Calu3 (cell line): ENCODE measurements at places on chromosomes 13 and 19. TPM values are rescaled to one million over a fixed set of nuclear protein-coding genes. Genes with fewer than 3 reads are reported as not detected.

GRCh38 chr19:50870417-50871089, 2.7 kb upstream of the KLK2 start:
- DNase-seq, result no peak

ZNF99 gene
- not detected in 2 replicates for total RNA-seq

GRCh38 chr13:98847780-98848179, 95.3 kb upstream of the SLC15A1 start:
- no peak for DNase-seq

IGFL2 gene
- total RNA-seq, result not detected in 2 replicates

TMEM255B gene
- total RNA-seq, result not detected in 2 replicates

DNA sequence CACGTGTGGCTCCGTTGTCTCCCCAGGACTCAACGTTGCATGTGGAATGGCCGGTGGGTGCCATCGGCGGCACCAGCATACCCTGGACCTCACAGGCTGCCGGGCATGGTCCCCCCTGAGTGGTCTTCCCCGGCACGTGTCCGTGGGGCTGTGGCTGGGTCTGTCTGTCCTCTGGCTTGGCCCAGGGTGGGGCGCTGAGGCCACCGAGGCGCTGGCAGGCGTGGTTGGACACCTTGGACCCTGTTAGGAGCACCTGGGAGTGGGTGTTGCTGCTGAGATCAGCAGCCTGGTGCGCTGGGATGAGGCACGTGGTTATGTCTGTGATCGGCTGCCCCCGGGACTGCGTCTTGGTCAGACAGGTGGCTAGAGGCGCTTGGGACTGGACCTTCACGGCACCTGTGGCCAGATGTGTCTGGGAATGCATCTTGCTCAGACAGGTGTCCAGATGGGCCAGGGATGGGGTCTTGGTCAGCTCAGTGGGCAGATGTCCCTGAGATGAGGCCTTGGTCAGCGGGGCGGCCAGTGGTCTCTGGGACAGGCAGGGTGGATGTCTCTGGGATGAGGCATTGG, 9.2 kb downstream of the IQCN start:
- no peak for DNase-seq

DNA sequence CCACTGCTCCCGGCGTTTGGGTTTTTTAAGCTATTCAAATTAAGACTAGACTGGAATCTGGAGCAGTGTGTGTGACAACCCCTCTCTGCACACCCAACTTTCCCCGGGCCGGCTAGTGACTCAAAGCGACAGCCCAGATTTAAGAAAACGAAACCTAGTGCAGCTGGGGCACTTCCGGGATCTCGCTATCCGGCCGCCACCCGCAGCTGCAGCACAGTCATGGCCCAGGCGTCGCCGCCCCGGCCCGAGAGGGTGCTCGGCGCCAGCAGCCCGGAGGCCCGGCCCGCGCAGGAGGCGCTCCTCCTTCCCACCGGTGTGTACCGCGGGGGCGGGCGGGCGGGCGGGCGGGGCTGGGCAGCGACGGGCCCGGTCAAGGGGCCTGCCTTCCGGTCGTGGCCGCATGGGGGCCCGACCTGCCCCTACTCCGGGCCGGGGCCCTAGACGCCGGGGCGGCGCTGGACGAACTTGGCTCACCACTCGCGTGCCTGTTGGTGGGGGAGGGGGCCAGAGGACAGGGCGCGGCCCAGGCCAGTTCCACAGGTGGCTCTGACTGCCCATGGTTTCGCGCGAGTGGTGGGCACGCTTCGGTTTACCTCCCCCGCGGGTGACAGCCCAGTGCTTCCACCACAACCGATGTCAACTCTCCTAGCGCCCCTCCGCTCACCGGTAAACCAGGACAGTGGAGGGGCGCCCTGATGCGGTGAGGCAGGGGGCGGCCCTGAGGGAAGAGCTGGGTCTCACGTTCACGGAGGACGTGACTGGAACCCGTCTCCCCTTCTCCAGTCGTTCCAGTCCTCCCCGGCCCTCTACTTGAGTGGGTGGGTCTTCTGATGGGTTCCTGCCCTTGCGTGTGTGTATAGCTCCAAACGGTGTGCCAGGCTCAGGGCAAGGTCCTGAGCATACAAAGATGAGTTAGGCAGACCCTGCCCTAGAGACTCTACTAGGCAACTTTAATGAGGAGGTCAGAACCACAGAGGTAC, at the start of gene PHF11:
TSS of gene PHF11 (plus strand) at position 171 of the 980 bp plus-strand sequence. CDS start at position 220, 49 bp downstream.
- DNase-seq, result peak; percentile 68

LILRB1 gene
- total RNA-seq, result not detected in 2 replicates

- no peak for DNase-seq
These were observed 4.8 kb downstream of the PPP6R1 start for GRCh38 chr19:55253842-55254624.

IGFL1 gene
- not detected in 2 replicates for total RNA-seq

RASAL3 gene
- not detected in 2 replicates for total RNA-seq

DNA sequence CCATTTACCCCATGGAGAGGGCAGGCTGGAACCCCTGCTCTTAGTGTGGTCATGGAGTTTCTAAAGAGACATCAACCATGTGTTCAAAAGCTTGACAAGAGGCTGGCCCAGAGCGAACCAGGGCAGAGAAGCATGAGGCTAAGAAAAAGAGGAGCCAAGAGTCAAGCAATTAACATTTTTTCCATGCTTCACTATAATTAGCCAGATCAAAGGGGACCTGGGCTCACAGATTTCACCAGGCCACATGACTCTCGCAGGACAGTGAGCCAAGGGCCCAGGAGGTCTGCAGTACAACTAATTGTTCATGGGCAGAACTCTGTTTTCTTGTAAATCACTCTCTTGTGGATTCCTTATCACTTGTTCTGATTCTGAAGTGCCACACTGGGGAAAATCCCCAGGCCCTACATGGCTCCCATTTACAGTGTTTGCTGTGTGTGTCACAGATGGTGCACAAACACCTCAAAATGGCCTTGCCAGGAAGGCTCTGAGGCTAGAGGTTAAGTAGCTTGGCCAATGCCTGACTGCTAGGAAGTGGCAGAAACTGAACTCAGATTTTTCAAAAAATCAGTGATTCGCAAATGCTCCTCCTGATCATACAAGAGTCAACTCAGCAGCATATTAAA, 101.2 kb downstream of the LHFPL6 start:
- DNase-seq, result no peak

GNG7 gene
- 0.87 and 0.91 TPM in 2 replicates for total RNA-seq

GRCh38 chr13:79870123-79870522, 389.2 kb downstream of the NDFIP2 start:
- DNase-seq, result no peak

DNA sequence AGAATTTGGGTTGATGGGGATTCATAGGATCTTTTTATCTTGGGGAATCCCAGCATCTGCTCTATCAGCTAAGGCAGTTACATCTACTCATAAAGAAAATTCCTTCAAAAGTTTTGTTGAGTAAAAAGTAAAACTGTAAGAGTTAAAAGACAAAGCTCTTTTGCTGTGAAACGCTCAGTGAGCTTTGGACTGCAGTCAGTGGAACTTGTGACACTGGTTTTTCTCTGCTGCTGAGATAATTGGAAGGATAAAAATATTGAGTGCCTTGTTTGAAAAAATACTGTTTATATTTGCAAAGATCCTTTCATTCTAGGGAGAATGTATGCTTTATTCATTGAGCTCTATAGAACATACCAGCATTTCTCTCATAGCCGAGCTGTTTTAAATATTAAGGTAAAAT, 5.3 kb downstream of the NAXD start:
- no peak for DNase-seq

GRCh38 chr19:410243-410781, 1.4 kb upstream of the C2CD4C start:
- DNase-seq, result no peak

MPHOSPH8 gene
- total RNA-seq, result 17.5 and 17.8 TPM in 2 replicates

DNA sequence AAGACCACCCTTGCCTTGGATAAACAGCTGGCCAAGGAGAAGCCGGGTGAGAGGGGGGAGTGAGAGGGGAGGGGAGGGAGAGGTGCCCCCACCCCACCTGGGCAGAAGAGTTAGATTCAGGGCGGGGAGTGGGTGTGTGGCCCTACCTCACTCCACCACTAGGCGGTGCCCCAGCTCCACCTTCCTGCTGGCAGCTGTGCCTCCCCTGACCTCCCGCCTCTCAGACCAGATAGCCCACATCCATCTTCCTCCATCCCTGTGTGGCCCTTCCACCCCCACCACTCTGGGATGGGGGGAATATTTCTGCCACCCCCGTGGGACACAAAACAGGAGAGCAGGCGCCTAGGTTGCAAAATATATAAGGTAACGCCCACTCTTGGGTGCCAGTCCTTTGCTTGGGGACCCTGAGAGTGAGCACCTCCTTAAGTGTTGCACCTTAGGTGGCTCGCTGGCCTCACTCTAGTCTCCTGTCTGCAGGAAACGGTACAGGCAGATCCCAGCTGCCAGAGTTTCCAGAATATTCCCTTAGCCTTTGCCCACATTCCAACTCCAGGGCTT, 13.8 kb upstream of the EHD2 start:
- DNase-seq, result peak; percentile 78

- DNase-seq, result no peak
These were observed 90.2 kb downstream of the RAB20 start for GRCh38 chr13:110471156-110471832.

- no peak for DNase-seq
These were observed 7.0 kb downstream of the PGLYRP1 start for GRCh38 chr19:46015687-46016425.

PRSS57 gene
- total RNA-seq, result not detected in 2 replicates

TPTE2 gene
- total RNA-seq, result not detected in 2 replicates

DNA sequence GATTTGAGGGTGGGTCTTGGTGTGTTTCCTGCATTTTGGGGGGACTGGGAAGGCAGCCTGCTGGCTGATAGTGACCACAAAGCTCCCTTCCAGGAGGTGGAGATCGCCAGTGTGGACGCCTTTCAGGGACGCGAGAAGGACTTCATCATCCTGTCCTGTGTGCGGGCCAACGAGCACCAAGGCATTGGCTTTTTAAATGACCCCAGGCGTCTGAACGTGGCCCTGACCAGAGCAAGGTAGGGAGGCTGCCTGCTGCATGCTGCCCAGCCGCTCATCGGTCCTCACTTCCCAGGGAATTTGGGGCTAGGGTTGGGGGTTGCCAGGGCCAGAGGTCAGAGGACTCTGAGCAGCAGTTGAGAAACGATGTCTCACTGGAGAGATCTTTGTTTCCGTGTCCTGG, 30.2 kb downstream of the UPF1 start:
- no peak for DNase-seq

SHC2 gene
- 8.3 and 8.4 TPM in 2 replicates for total RNA-seq

DNA sequence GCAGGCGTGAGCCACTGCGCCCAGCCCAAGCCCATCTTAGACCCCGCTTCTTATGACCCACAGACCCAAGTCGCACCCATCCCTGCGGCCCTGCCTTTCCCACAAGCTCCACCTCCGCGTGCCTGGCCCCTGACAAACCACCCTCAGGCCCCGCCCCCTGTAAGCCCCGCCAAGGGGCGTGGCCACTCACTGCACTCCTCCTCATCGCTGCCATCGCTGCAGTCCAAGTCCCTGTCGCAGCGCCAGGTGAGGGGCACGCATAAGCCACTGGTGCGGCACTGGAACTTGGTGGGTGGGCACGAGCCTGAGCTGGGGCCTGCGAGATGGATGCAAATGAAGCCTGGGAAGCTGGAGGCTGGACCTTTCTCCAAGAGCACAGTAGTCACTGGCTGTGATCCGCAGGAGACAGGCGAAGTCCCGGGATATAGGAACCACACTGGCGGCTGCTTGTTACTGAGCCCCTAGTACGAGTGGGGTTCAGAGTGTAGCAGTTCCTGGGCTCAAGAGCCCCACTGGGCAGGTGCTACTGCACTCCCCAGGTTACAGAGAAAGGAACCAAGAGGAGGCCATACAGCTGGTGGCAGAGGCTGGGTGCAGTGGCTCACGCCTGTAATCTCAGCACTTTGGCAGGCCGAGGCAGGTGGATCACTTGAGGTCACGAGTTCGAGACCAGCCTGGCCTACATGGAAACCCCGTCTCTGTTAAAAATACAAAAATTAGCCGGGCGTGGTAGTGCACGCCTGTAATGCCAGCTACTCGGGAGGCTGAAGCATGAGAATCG, 3.1 kb downstream of the CD320 start:
- DNase-seq, result no peak

CABP5 gene
- not detected in 2 replicates for total RNA-seq

GRCh38 chr13:83184819-83185218, 697.5 kb downstream of the SLITRK1 start:
- no peak for DNase-seq

GRCh38 chr13:50714891-50715290, 128.6 kb downstream of the DLEU7 start:
- DNase-seq, result no peak

ELAVL3 gene
- not detected in 2 replicates for total RNA-seq

TNFSF9 gene
- 0.92 and 1.6 TPM in 2 replicates for total RNA-seq

FAM83E gene
- total RNA-seq, result 8.2 and 13.3 TPM in 2 replicates

DNA sequence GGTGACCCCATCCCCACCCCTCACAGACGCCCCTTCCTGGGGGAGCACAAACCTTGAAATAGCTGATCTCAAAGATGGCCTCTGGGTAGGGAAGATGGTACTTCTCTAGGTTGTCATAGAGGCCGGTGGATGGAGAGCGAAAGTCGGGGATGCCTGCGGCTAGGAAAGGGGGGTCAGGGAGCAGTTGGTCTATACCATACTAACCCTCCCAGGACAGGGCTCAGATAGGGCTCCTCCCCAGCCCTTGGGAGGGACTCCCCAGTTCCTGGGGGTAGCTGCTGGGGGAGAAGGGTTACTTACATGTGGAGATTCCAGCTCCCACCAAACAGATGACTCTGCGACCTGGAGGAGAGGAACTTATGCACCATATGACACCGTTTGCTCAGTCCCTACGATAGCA, 9.6 kb downstream of the SIRT2 start:
- no peak for DNase-seq

TEX26 gene
- not detected in 2 replicates for total RNA-seq

PLK5 gene
- total RNA-seq, result not detected in 2 replicates

DNA sequence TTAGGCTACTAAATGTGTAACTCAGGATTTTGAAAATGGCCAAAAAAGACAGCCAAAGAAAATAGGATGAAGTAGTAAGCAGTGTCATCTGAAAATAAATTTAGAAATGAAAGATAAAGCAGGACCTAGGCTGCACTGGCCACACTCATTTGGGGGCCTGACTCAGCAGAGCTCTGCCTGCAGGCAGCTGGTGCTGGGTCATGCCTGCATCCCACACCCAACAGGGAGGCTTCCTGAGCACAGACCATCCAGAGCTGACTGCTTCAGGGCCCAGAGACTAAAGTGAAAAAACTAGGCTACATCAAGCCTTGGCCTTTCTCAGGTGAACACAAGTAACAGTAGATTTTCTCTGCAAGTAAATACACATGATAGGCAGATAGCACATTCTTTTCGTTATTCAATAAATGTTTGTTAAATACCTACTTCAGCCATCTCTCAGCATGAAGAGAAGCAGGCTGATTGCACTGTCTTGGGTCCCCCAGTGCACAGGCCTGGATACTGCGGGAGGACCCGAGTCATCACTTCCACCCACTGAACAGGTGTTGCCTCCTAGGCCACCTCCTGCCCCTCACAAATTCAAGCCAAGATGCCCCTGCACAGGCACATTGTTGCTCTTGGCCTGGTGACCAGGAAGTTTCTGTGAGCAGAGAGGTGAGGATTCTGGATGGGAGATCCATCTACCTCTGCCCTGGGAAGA, 284.0 kb downstream of the OXGR1 start:
- DNase-seq, result no peak

MBD3 gene
- 52.2 and 65.6 TPM in 2 replicates for total RNA-seq

IZUMO1 gene
- 0.31 and 0.42 TPM in 2 replicates for total RNA-seq

C19orf73 gene
- 1.9 and 2.0 TPM in 2 replicates for total RNA-seq

ZNF69 gene
- total RNA-seq, result 9.4 and 10.3 TPM in 2 replicates
